ENCODE measurements at places on chromosomes 13 and 19. TPM values are rescaled to one million over a fixed set of nuclear protein-coding genes. Genes with fewer than 3 reads are reported as not detected.

The WDR18 gene
- 19.4 TPM for total RNA-seq

The FUT1 gene
- total RNA-seq: 1.8 TPM

The ZNF880 gene
- 24.7 TPM for total RNA-seq

The ZBTB32 gene
- total RNA-seq: not detected

The POLR1G gene
- 5.2 TPM for total RNA-seq

The TMEM255B gene
- 7.7 TPM for total RNA-seq

The BRCA2 gene
- total RNA-seq: 0.38 TPM

The CYP4F3 gene
- total RNA-seq: not detected

The FFAR1 gene
- total RNA-seq: not detected

The TMPRSS9 gene
- not detected for total RNA-seq

The ZNF730 gene
- total RNA-seq: 0.22 TPM

The ELSPBP1 gene
- total RNA-seq: not detected

The NOTCH3 gene
- 21.7 TPM for total RNA-seq

The SIGLEC12 gene
- 0.11 TPM for total RNA-seq

The MADCAM1 gene
- 0.22 TPM for total RNA-seq

The CHST8 gene
- 0.14 TPM for total RNA-seq

The EBI3 gene
- 0.49 TPM for total RNA-seq

DNA sequence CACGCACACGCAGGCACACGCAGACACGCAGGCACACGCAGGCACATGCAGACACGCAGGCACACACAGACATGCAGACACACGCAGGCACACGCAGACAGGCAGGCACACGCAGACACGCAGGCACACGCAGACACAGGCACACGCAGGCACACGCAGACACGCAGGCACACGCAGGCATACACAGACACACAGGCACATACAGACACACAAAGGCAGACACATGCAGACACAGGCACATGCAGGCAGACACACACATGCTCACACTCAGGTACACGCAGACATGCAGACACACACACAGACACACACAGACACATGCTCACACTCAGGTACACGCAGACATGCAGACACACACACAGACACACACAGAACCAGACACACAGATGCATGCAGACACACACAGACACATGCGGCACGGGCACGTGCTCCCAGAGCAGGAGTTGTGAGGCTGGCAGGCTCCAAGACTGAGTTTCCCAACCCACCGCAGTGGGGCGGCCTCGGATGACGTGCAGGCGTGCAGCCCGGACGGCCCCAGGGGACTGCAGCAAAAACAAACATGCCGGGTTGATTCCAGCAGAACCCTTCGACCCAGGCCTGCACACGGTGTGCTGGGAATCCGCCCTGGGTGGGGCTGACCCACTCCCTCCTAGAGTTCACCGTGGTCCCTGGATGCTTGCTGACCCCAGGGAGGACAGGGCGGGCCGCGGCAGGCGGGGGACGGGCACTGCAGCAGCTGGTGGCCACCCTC is 100.0 kb downstream of the GADD45B start:
- DNase-seq: peak; percentile 90

- no peak for DNase-seq
These were observed 358.1 kb downstream of the COG6 start for GRCh38 chr13:40013554-40013953.

- no peak for DNase-seq
These were observed 26.1 kb downstream of the NFIC start for GRCh38 chr19:3392480-3392879.

GRCh38 chr19:10238172-10238783 is 7.1 kb upstream of the S1PR2 start:
- DNase-seq: peak; percentile 79

DNA sequence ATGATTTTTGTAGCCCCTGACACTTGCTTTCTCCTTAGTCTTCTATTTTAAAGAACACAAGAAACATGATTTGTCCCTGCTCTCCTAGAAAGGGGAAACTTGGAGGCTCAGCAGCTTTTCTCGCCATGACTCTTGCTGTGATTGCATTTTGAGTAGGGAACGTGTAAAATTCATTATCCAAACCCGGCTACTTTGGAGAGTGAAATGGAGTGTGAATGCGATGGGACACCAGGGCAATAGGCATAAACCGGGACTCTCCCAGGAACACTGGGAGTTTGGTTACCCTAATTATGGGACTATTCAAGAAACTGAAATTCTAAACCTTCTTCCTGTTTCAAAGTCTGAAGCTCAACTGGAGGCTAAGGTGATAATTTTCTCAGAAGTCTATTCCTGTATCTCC is 181.7 kb upstream of the RFC3 start:
- no peak for DNase-seq

- DNase-seq: no peak
These were observed 500 bp downstream of the AP3D1 start for GRCh38 chr19:2150794-2151338.

GRCh38 chr19:5803752-5804515 is 933 bp upstream of the NRTN start:
- peak; percentile 83 for DNase-seq

- no peak for DNase-seq
These were observed 4.7 kb downstream of the CNOT3 start for GRCh38 chr19:54142166-54142780.

DNA sequence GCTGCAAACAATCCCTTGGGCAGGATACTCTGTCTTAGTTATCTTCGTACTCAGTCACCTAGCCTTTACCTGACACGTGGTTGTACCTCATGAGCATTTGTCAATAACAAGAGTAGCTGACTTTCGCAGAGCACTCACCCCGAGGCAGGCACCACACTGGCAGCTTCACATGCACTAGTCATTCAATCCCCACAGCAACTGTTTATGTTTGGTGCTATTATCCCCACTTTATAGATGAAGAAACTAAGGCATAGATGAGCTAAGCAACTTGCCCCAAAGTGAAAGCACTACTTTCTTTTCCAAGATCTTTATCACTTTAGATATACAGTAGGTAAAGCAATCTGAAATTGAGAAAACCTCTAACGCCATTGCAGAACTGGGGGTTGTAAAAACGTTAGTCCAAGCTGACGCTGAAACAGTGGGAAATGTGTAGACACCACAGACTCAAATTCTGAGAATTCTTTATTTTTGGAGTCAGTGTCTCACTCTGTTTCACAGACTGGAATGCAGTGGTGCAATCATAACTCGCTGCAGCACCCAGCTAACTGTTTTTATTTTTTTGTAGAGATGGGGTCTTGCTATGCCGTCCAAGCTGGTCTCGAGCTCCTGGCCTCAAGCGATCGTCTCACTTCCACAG is 446.0 kb downstream of the FOXO1 start:
- DNase-seq: no peak

- no peak for DNase-seq
These were observed 19.6 kb upstream of the ZFP14 start for GRCh38 chr19:36398571-36398970.

- DNase-seq: no peak
These were observed 3.4 kb downstream of the EIF3G start for GRCh38 chr19:10116085-10116865.

GRCh38 chr19:1234051-1234954 is 3.5 kb downstream of the CBARP start:
- no peak for DNase-seq

GRCh38 chr19:42254089-42254849 is 659 bp downstream of the ERF start:
- peak; percentile 79 for DNase-seq

- DNase-seq: no peak
These were observed 6.4 kb upstream of the QTRT1 start for GRCh38 chr19:10694706-10695307.

- no peak for DNase-seq
These were observed 52.6 kb upstream of the RCBTB2 start for GRCh38 chr13:48585456-48585840.

DNA sequence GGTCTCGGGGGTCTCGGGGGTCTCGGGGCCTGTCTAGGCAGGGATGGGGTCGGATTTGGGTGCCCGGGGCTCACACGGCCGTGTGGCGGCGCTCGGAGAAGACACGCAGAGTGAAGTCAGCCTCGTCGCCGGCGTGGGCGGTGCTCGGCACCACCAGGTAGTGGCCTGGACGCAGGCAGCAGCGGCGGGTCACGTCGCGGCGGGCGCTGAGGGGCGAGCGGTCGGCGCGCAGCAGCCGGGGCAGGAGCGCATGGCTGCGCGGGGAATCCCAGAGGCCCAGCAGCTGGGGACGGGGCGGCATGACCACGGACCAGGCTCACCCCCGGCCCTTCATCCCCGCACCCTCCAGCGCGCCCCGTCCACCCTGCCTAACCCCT is 8.2 kb downstream of the CAPN12 start:
- DNase-seq: peak; percentile 33

- no peak for DNase-seq
These were observed 72.9 kb downstream of the NHLRC3 start for GRCh38 chr13:39111145-39111544.

DNA sequence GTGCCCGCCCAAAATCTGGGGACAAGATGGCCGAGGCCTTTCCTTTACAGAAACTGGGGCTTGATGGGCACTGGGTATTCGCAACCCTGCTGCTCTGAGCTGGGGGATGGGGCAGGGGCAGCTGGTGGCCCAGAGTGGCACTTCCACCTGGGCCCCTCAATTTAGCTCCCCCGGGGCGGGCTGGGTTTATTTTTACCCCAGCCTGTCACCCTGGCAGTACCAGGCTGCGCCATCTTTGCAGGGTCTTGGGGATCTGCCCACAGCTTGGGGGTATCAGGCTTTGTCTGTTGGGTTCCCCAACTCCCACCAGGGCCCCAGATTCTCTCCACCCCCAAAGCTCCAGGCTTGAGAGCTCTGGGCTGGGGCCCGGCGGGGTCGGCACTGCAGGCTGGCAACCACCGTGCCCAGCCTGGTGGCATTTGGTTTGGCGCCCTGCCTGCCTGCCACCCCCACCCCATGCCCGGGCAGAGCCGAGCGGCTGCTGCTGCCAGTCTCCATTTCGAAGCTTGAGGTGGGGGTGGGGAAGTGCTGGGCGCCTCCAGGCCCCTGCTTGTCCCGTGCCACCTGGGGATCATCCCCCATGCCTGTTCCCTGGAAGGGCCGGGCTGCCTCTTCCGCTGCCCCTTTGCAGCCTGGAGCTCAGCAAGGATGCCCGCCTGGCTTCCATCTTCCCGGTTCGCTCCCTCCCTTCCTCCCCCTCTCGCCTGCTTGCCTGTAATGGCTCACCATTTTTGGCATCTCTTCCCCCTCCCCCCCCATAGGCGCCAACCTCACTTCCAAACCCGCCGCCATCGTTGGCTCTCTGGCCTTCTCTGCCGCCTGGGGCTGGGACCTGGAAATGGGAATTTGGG is 11.4 kb downstream of the NFIX start:
- no peak for DNase-seq

DNA sequence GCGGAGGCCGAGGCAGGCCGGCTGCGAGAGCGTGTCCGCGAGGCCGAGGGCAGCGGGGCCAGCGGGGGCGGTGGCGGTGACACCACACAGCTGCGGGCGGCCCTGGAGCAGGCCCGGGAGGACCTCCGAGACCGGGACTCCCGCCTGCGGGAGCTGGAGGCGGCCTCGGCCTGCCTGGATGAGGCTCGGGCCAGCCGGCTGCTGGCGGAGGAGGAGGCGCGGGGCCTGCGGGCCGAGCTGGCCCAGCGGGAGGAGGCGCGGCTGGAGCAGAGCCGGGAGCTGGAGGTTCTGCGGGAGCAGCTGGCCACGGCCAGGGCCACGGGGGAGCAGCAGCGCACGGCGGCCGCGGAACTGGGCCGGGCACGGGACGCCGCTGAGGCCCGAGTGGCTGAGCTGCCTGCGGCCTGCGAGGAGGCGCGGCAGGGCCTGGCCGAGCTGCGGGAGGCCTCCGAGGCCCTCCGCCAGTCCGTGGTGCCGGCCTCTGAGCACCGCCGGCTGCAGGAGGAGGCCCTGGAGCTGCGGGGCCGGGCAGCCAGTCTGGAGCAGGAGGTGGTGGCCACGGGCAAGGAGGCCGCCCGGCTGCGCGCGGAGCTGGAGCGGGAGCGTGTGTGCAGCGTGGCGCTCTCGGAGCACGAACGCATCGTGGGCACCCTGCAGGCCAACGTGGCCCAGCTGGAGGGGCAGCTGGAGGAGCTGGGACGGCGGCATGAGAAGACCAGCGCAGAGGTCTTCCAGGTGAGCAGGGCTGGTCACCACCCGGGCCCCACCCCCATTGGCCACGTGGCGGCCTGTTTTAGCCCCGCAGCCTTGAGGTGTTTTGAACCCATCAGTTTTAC is 11.7 kb upstream of the EBI3 start:
- no peak for DNase-seq

DNA sequence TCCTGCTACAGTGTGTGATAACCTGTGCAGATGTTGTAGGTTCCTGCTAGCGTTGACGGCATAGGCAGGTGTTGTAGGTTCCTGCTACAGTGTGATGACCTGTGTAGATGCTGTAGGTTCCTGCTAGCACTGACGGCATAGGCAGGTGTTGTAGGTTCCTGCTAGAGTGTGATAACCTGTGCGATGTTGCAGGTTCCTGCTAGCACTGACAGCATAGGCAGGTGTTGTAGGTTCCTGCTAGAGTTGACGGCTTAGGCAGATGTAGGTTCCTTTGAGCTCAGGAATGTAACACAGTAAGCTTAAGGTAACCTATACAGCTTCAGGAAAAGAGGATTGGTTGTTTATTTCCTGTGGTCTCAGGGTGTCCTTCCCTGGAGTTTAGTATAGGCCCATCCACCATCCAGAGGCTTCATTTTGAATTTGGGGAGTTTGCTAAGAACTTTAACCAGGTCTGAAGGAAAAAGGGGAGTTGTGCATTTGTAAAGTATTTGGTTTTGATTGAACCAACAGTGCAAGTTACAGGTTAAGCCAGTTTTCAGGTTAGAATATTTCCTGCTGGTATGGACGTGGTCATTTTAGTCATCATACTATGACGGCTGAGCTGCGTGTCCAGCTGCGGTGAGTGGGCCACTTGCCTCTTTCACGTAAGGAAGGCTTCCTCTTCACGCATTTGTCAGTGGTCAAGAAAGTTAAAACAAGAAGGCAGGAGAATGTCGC is 53.8 kb downstream of the ATP11A start:
- DNase-seq: no peak

DNA sequence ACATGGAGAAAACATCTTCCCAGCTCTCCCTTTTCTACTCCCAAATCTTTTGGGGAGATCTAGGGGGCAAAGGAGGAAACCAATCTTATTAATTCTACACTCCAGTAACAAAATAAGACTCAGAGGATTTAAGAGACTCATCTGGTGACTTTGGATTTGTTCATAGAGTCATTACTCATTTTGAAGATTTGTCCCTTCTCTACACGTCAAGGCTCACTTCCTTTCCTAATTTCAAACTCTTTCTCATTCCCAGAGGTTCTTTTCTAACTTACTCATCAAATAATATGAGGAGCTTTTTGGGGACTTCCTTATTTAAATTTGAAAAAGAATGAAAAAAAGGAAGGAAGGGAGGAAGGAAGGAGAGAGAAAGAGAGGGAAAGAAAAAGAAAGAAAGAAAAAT is 14.4 kb downstream of the SIAH3 start:
- no peak for DNase-seq
